ENCODE measurements at places on chromosomes 7 and 10. TPM values are rescaled to one million over a fixed set of nuclear protein-coding genes. Genes with fewer than 3 reads are reported as not detected.

DNA sequence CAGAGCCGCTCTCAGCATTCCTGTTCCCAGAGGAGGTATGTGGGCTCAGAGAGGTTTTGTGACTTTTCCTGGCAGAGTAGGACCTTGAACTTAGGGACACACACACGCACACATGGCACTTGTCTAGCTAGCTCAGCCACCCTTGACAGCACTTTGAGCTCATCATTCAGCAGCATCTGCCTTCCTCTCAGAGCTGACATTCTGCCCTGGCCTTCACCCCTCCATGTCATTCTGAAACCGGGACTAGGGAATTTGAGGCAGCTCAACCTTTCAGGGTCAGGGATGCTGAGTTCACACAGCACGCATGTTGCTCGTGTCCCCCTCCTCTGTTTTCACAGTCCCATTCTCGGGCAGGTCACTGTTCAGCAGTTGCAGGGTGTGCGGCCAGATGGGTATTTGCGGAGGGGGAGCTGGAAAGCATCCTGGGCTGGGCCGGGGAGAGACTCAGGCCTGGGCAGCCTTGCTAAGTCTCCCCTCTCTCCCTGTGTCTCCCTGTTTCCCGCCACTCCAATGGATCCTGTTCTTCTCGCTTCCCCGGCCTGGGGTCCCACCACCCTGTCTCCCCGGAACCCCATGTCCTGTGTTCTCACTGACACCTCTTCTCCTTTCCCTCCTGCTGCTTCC lies 78.0 kb downstream of the COL13A1 start:
- H3K36me3 ChIP-seq = no peaks in the 10 kb centered on the region
- no peak overlapping the region for H3K4me3 ChIP-seq
- H3K27ac ChIP-seq = no peak overlapping the region
- H3K4me1 ChIP-seq = no peaks in the 10 kb centered on the region

Gene CDHR3
- total RNA-seq = 1.0 TPM

DNA sequence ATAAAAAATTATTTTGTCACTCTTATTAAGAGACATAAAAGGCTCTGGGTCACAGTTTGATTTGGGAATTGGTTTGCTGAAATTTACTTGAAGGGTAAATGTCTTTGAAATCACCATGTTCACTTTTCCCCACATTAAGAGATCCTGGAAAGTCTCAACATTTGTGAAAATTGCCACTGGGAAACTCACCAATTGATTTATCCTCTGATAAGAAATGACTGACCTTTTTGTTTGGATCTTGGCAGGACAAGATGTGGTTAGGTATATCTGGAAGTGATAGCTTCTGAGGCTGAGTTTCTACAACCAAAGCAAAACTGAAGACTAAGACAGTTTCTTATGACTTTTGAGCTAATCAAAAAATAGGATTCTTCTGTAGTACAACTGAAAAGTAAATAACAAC lies 107.1 kb upstream of the TMEM106B start:
- no peak for DNase-seq
- H3K27me3 ChIP-seq = peaks cover 11% of the 10 kb centered on the region
- no peak overlapping the region for H3K27ac ChIP-seq
- no peak overlapping the region for H3K4me3 ChIP-seq
- no peaks in the 10 kb centered on the region for H3K4me1 ChIP-seq

GRCh38 chr7:44796034-44796503 lies 412 bp upstream of the PPIA start:
- peaks cover 26% of the 10 kb centered on the region for H3K4me1 ChIP-seq
- H3K36me3 ChIP-seq = peaks cover 44% of the 10 kb centered on the region
- H3K27me3 ChIP-seq = no peaks in the 10 kb centered on the region
- peak overlapping the region; percentile 98 for H3K4me3 ChIP-seq
- peak overlapping the region; percentile 97 for H3K27ac ChIP-seq

DNA sequence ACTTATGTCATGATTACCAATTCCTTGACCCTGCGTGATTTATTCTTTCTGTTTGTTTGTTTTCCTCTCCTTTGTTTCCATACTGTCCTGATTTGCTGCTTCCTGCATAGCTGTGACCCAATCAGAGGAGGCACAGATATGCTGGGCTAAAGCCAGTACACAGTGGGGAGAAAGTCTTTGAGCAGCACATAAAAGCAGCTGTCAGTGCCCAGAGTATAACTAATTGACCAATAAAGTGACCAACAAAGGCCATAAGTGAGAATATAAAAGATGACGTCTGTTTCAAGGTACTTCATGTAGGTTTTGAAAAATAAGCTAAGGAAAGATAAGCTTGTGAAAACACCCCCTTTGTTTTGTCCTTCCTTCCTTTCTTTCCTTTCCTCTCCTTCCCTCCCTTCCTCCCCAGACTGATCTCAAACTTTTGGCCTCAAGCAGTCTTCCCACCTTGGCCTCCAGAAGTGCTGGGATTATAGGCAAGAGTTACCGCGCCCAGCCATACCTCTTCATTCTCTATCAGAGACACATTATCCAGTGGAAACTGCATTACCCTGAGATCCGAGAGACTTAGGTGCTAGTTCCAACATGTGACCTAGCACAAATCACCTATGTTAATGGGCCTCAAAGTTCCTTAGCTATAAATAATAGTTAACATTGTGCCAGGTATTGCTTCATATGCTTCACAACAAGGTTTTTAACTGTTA lies 17.0 kb downstream of the BCAP29 start:
- no peak overlapping the region for H3K4me3 ChIP-seq
- no peaks in the 10 kb centered on the region for H3K4me1 ChIP-seq
- H3K36me3 ChIP-seq = peaks cover 30% of the 10 kb centered on the region
- DNase-seq = no peak

Gene RAB11FIP2
- total RNA-seq = 12.3 TPM

Gene LRRC17
- not detected for total RNA-seq

DNA sequence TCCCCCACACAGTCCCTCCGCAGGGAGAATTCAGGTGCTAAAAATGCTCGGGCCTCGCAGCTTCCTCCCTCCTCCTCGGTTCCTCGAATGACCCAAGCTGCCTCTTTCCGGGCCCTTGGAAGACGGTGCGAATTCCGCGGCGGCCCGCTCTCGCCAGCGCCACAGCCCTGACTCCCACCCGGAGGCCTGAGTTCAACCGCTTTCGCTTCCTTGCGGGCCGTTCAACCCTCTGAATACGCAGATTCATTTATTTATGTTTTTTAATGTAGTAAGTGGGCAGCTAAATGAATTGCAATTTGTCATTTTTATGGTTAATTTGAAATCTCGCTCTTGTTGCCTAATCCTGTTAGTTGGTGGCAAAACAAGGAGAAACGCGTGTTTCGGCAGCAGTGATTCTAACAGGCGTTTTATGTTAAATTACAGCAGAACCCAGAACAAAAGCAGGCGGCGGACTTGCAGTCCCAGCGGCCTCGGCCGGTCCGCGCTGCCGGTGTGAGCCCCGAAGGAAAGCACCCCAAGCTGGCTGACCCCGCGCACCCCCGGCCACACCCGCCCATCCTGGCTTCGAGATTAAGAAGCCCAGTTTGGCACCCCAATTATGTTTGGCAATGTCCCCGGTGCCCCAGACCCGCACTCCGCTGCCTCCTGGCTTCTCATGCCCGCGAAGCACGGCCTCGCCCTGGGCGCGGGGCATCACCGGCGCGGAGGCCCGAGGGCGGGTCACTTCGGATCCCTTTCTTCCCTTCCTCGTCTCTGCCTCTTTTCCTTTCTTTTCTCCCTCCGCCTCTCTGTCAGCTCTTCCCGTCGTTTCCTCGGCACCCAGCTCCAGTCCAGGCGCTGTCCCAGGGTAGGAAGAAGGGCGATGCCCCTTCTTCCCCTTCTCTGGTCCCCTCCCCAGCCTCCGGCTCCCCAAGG lies 75.9 kb downstream of the INSIG1 start:
- peak overlapping the region; percentile 73 for H3K27ac ChIP-seq
- H3K36me3 ChIP-seq = peaks cover 2% of the 10 kb centered on the region
- peak; percentile 60 for DNase-seq
- peaks cover 77% of the 10 kb centered on the region for H3K27me3 ChIP-seq

Gene CLRN3
- not detected for total RNA-seq

Gene ABCC2
- total RNA-seq = 1.3 TPM
